ENCODE measurements at places on chromosomes 6 and 20. TPM values are rescaled to one million over a fixed set of nuclear protein-coding genes. Genes with fewer than 3 reads are reported as not detected.

Gene SOX18
- total RNA-seq = 1.9 TPM

Gene ZNF76
- total RNA-seq = 14.1 TPM

Gene PERP
- 71.5 TPM for total RNA-seq

Gene MYT1
- total RNA-seq = 2.4 TPM

Gene CD93
- not detected for total RNA-seq

Gene PSORS1C2
- total RNA-seq = not detected

Gene BANF2
- not detected for total RNA-seq

Gene ZC3H12D
- not detected for total RNA-seq

Gene KHDC3L
- total RNA-seq = not detected

Gene SLC17A1
- total RNA-seq = not detected

Gene GTSF1L
- not detected for total RNA-seq

Gene CFAP61
- total RNA-seq = 0.16 TPM

Gene BPIFB1
- not detected for total RNA-seq

Gene CST2
- not detected for total RNA-seq

Gene SLC17A2
- not detected for total RNA-seq

Gene GGTLC1
- not detected for total RNA-seq

Gene PPDPF
- total RNA-seq = 70.6 TPM

Gene CDSN
- not detected for total RNA-seq

Gene PDYN
- not detected for total RNA-seq

Gene LY86
- total RNA-seq = not detected

Gene SLC16A10
- total RNA-seq = 0.41 TPM

Gene ZBTB46
- 6.8 TPM for total RNA-seq

Gene DEF6
- total RNA-seq = not detected

Gene HLA-DOA
- not detected for total RNA-seq

Gene ADGRF5
- total RNA-seq = 0.19 TPM

Gene TSBP1
- not detected for total RNA-seq

Gene ERGIC3
- 258 TPM for total RNA-seq

Gene KCNK15
- total RNA-seq = not detected

Gene CGA
- not detected for total RNA-seq

Gene MYH7B
- total RNA-seq = not detected

Gene KCNS1
- total RNA-seq = not detected

Gene MARCKS
- 150 TPM for total RNA-seq

Gene CAP2
- 27.8 TPM for total RNA-seq

Gene ARMC12
- total RNA-seq = 0.24 TPM

Gene SCGN
- total RNA-seq = not detected

Gene PLG
- total RNA-seq = not detected

Gene TINAG
- not detected for total RNA-seq
